Hematopoietic multipotent progenitor cell treated with erythropoietin and hydrocortisone succinate and interleukin-3 and kit ligand, for 15 days (in vitro differentiated cells): ENCODE measurements at places on chromosomes 2 and 18.

- DNase-seq, result no peak
These were observed 1.4 kb upstream of the KIF3C start for GRCh38 chr2:25983735-25984134.

DNA sequence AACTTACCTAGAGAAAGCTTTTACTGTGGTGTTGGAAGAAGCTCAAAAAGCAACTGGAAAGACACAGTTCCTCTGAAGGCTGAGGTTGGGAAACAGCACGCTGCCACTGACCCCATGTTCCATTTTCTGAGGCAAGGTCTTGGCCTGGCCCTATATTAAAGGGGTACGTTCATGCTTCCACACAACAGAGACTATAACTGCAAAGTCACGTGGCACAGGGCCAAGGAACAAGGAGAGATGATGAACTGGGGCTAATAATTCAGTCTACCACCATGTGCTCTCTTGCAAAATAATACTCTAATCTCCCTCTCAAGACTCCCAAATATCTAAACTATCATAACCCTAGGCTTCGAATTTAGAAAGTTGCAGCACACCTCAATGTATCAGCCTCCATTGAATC is 381.6 kb downstream of the DSEL start:
- no peak for DNase-seq

DNA sequence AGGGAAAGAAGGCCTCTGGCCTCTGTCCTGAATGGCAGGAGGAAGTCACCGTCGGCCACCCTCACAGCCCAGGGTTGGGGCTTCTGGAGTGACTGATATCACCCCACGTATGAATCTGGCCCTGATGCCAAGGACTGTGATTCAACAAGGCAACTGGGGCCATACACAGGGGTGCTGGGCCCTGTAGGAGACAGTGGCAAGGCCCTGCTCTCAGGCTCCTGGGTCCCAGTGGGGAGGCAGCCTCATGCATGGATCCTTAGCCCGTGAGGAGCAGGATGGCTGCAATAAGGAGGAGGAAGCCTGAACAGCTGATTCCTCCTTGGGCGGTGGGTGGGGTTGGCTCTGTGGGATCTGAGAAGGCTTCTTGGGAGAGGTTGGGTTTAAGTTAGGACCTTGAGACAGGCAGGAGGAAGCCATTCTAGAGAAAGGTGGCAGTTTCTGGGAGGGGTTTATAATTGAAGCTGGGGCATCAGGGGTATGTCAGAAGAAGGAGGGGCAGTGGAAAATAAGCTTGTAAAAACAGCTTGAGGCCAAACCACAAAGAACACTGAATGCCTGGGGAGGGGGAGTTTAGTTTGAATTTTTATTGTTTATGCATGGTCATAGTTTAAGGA is 42.8 kb upstream of the LAPTM4A start:
- DNase-seq, result no peak

- DNase-seq, result no peak
These were observed 298.1 kb upstream of the REV1 start for GRCh38 chr2:99787769-99788382.

GRCh38 chr18:76973520-76974266 is 151.3 kb downstream of the ZNF236 start:
- no peak for DNase-seq

DNA sequence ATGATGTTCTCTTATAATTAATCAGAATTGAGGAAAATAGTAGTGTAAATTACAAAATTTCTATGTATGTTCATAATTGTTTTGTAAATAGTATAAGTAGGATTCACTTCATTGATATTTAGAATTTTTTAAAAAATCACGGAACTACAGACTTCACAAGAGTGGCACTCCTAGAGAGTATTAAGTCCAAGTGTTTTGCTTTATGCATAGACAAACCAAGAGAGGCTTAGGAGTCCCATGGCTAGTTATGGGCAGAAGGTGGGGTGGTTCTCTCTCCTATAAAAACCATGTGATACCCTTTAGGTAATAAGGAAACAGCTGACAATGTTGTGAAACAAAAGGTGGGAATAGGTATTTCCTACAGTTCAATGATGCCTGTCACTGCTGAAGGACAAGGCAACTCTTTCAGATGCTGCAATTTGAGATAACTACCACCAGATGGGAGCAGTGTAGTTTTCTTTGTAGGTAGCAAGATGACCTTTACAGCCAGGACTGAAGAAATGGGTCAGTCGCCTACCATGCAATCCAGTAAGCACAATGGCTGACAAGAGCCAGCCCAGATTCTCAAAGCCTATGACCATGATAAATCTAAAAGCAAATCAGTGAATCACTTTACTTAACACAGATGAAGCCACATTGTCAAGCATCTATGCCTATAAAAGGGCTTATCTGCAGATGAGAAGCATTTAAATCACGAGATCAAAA is 83.9 kb downstream of the AAK1 start:
- DNase-seq, result peak; percentile 66

GRCh38 chr2:187320846-187321245 is 127.2 kb downstream of the CALCRL start:
- DNase-seq, result no peak

- DNase-seq, result no peak
These were observed 39.4 kb downstream of the ACOXL start for GRCh38 chr2:110771547-110772382.

DNA sequence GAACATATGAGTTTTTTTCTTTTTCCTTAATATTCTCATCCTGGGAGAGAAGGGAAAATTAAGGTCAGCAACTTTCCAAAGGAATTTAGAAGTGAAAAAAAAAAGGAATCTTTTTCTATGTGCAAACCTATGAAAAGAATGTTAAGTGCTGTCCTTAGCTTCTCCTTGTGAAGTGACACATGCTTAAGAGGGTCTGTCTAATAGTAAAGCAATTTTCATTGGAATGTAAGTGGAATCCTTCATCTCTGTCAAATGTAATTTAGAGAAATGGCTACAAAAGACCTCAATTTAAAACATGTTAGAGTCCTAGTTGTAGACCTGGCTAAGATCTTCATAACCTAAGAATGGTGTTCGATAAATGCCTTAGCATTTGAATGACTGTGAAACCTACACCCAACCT is 117.4 kb upstream of the EPB41L3 start:
- DNase-seq, result no peak

DNA sequence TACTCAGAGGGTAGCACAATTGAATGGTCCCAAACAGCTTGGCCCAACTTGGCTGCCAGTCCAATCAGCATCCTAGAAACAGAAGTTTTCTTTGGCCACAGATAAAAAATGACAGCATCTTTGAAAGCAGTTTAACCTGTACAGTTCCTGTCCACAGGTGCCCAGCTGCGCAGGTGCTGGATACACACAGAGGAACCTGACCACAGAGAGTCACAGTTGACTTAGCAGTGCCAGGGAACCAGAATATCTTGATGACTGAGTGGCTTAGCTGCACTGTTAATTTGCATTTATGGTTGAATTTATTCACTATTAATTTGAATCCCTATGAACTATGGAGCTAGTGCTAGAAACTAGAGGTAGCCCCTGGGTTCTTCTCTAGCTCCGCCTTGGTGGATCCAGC is 93.7 kb downstream of the TPGS2 start:
- no peak for DNase-seq

DNA sequence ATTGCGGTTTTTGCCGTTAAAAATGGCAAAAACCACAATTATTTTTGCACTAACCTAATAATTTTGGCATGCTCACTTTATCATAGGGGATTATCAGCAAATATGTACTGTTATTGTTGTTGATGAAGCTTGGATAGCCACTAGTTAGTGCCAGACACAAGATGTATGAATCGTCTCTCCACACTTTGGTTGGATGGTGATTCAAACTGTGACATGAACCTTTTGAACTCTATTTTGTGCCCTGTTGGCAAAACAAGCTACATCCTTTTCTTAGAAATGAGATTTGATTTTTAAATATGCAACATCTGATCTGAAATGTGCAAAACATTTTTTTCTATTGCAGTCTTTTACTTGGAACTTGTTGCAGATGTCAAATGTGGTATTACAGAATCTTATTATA is 48.8 kb upstream of the DTNB start:
- no peak for DNase-seq

DNA sequence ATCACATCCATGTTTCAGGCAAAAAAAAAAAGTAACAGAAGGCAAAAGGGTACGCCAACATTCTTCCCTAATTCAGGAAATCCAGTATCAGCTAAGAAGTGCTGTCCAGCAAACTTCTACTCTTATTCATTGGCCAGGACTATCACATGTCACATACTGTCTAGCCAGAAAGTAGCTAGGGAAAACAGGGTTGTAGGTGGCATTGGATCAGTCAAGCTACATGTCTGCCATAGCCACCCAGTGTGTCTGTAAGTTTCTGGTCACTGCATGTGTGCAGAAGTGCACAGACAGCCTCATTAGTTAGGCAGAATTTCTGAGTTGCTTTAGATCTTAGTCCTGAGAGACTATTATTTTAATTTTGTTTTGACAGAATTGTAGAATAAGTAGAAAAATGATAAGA is 465.3 kb upstream of the NRP2 start:
- no peak for DNase-seq

GRCh38 chr2:227020416-227020815 is 143.6 kb downstream of the COL4A4 start:
- DNase-seq, result no peak

- no peak for DNase-seq
These were observed 33.5 kb upstream of the METAP1D start for GRCh38 chr2:171966235-171966634.

DNA sequence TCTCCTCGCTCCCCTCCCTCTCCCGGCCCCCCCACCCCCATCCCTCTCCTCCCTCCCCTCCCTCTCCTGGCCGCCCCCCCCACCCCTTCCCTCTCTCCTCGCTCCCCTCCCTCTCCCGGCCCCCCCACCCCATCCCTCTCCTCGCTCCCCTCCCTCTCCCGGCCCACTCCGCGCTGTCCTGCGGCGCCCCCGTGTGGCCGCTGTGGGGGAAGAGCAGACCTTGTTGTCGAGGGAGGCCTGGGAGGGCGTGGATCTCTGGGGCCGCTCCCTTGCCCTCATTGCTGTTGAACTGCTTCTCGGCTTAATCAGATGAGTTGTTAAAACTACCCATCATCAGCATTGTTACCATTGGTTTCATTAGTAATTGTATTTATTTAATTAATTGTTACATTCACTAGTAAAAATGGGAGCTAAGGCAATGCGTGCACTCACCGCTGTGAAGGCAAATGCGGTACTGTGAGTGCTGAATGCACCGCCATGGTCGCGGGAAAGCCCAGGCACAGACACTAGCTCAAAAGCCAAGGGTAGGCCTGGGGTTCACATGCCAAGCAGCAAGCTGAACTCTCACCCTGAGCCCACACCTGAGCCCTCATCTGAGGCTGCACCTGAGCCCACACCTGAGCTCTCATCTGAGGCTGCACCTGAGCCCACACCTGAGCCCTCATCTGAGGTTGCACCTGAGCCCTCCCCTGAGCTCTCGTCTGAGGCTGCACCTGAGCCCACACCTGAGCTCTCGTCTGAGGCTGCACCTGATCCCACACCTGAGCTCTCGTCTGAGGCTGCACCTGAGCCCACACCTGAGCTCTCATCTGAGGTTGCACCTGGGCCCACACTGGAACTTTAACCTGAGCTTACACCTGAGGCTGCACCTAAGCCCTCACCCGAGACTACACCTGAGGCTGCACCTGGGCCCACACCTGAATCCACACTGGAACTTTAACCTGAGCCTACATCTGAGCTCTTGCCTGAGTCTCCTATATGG is 8.8 kb downstream of the RTP5 start:
- peak; percentile 59 for DNase-seq

DNA sequence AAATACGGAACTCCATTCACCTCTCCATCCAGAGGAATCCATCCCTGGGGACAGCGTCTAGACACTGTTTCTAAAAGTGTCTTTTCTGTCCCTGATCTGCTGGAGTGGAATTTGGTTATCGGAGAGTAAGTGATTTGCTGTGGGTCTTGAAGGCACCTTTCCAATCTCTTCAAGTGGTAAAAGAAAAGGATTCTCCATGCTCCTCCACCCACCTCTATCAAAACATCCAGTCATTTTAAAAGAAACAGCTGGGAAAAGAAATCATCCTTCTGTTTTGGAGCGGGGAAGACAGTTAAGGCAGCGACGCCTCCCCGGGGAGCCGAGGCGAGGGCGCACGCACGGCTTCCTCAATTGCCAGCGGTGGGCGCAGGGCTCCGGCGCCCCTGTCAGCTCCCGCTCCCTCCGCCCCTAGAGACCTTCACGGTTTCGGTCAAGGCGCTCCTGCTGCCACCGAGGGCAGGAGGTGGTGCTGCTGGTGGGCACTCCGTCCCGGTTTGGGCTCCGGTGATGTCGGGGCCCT is 547 bp downstream of the SLC35F5 start:
- DNase-seq, result no peak

- peak; percentile 93 for DNase-seq
These were observed 7.9 kb downstream of the TUBB6 start for GRCh38 chr18:12315911-12316310.

DNA sequence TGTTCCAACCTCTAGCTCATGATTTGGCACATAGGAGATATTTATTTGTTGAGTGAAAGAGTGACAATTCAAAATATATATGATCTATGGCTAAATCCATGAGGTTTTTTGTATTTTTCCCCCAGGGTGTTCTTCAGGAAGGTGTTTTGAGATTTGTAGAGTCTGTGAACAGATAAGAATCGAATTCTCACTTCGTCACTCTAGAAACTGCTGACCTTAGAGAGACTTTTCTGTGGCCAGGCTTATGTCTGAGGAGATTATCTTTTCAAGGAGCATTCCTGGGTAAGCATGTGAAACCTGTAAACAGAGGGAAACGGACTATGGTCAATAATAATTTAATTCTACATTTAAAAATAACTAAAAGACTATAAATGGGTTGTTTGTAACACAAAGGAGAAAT is 849 bp upstream of the ITGB6 start:
- DNase-seq, result no peak
